Stimulated activated CD8-positive, alpha-beta memory T cell treated with anti-CD3 and anti-CD28 coated beads, Interleukin-7, amount 100 ng/mL, for 1 hour (primary cell): ENCODE measurements at places on chromosomes 2 and 18.

GRCh38 chr2:9549420-9549819 is 6.2 kb downstream of the ADAM17 start:
- DNase-seq = no peak

- no peak for DNase-seq
These were observed 65.1 kb upstream of the SLC25A52 start for GRCh38 chr18:31825772-31826171.

- DNase-seq = no peak
These were observed 115.4 kb upstream of the PKDCC start for GRCh38 chr2:41932241-41933045.

GRCh38 chr18:48882379-48882778 is 68.4 kb downstream of the SMAD7 start:
- no peak for DNase-seq

DNA sequence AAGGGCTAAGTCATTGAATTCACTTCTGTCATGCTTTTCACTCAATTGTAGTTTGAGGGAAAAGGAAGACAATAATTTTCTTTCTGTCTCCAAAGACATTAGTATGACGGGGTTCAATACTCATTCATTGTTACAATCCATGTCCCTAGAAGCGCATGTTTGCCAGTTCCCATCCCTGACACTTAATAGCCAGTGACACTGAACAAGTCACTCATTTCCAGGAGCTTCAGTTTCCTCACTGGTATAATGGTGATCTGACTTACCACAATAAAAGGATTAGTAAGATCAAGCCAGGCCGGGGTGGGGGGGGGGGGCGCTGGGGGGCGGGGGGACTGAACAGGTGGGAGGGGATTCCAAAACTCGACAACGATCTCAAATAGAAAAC is 144.8 kb upstream of the MAP3K20 start:
- no peak for DNase-seq

- no peak for DNase-seq
These were observed 53.6 kb upstream of the GRHL1 start for GRCh38 chr2:9897846-9898245.

- DNase-seq = no peak
These were observed 14.5 kb downstream of the METTL8 start for GRCh38 chr2:171419333-171419732.

GRCh38 chr18:615773-616172 is 19.0 kb downstream of the CLUL1 start:
- no peak for DNase-seq
